Activated CD4-positive, alpha-beta T cell treated with anti-CD3 and anti-CD28 coated beads for 1 hour (primary cell): ENCODE measurements at places on chromosomes 6 and 20.

DNA sequence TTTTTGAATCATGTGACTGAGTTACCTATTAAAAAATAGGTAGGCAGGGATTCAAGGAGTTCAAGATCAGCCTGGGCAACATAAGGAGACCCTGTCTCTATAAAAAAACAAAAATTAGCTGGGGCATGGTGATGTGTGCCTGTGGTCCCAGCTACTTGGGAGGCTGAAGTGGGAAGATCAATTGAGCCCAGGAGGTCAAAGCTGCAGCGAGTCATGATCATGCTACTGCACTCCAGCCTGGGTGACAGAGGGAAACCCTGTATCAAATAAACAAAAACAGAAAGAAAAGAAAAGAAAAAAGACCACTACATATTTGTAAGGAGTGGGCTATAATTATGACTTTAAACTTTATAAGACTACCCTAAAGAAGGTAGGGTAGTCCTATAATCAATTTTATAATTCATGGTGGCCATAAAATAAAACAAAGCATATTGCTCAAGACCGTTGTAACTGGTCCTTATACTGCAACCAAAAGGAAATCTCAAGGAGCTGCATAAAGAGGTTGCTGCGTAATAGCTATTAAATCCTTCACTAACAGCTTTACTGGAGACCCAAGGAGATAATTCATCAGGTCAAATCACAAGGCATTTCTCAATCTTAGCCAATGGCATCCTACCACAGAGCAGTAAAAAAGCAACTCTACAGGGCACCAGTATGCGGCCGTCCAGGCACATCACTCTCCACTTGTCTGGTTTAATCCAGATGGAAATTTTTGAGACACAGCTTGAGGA lies 13.5 kb downstream of the PIGU start:
- no peak for DNase-seq

- no peak for DNase-seq
These were observed 43.6 kb upstream of the FAM83B start for GRCh38 chr6:54802775-54803634.

DNA sequence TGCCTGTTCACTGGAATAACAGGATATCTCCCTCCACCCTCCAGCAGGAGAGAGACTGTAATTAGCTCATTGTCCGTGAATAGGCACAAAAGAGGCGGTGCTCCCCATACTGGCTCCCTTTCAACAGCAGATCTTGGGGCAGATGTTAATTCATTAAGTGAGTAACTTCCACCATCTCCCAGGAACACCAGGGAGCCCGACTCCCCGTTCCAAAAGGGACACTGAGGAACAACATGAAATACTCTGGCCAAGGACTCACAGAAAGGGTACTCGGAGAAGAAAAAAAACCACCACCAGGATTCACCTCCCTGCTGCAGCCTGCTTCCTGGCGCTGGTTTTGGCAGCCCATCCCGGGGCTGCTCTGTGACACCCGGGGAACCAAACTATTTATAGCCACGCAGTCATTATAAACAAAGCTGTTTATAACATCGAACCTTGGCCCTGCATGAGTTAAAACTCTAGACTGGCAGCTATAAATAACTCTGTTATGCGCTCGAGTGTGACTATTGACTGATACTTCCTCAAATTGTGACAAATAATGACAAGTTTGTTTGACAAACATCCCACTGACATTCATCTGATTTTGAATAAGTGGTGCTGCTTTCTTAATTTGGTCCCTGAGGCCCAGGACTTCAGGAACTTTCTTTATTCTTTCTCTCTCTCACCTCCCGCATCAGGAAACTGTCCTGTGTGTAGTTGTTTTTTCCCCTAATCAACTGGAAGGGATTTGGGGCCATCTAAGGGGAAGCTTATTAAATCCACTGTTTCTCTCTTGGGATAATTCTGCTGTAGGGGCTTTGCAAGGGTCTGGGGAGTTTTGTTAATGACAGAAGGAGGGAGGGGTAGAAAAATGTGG lies 521.6 kb downstream of the CD83 start:
- DNase-seq: no peak

GRCh38 chr6:131572686-131573415 lies at the start of gene ARG1:
ARG1 (plus strand) TSS chr6:131573226; CDS start chr6:131573283, 57 bp downstream.
- no peak for DNase-seq

GRCh38 chr6:168916576-168917211 lies 337.0 kb downstream of the THBS2 start:
- no peak for DNase-seq

- DNase-seq: no peak
These were observed 40.6 kb downstream of the SLC35D3 start for GRCh38 chr6:136962661-136963060.

GRCh38 chr6:108732091-108732870 lies 115.9 kb upstream of the ARMC2 start:
- no peak for DNase-seq

- DNase-seq: no peak
These were observed 310.2 kb upstream of the AGPAT4 start for GRCh38 chr6:161584051-161584450.

GRCh38 chr6:129059650-129060049 lies 176.7 kb downstream of the LAMA2 start:
- no peak for DNase-seq
